ENCODE measurements at places on chromosomes 3 and 15. TPM values are rescaled to one million over a fixed set of nuclear protein-coding genes. Genes with fewer than 3 reads are reported as not detected.

The EFHB gene
- 1.9 TPM for total RNA-seq

The MOBP gene
- not detected for total RNA-seq

The CCR1 gene
- total RNA-seq: 0.86 TPM

The ALDH1L1 gene
- not detected for total RNA-seq

The TMEM158 gene
- total RNA-seq: not detected

The PCLAF gene
- total RNA-seq: 0.65 TPM

The CPLX3 gene
- total RNA-seq: 0.19 TPM

The GREM1 gene
- not detected for total RNA-seq

The ZDHHC23 gene
- total RNA-seq: 4.7 TPM

The CCR9 gene
- 23.4 TPM for total RNA-seq

The CLDN16 gene
- not detected for total RNA-seq

The RGMA gene
- 0.50 TPM for total RNA-seq

The SEMA7A gene
- 9.4 TPM for total RNA-seq

The TRPM1 gene
- total RNA-seq: not detected

The DNAH1 gene
- 45.5 TPM for total RNA-seq

The SEMA5B gene
- total RNA-seq: not detected

The GP9 gene
- not detected for total RNA-seq

The RPUSD3 gene
- total RNA-seq: 5.3 TPM

The CYP11A1 gene
- total RNA-seq: not detected

The CLRN1 gene
- not detected for total RNA-seq

The HTR3E gene
- not detected for total RNA-seq

The ALPK3 gene
- total RNA-seq: 0.14 TPM
